ENCODE measurements at places on chromosomes 7 and 10.

DNA sequence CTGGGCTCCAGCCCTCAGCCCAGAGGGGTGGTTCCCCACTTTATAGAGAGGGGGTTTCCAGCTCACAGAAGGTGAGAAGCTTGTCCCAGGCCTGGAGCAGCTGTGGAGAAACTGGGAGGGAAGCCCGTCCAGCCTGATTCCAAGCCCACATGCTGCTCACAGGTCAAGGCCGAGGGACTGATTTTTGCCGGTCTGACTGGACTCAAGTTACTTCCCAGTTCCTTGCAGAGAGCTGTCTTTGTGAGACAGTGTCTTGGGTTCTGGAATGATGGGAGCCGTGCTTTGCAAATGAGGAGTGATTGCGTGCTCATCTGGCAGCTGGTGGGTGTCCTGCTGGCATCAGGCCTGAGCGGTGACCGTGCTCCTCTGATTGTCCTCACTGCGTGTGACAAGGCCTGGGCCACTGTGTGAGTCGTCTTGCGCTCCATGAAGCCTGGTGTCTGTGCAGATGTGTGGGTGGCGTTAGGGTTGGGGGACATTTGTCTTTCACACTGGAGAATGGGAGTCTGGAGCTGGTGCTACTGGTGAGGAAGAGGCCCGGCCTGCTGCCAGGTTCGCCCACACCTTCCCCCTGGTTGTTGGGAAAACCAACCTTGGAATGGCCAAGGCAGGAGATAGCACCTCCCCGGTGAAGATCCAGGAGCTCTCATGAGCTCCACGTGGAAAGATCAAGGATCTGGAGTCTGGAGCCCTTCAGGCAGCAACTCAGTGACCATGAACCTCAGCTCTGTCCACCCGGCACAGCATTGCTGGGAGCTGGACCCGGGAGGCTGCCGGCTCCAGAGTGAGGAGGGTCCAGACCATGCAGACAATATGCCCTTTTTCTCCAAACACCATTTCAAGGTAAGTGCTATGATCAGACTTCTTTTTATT, 129.6 kb downstream of the SMURF1 start:
- DNase-seq, result no peak

DNA sequence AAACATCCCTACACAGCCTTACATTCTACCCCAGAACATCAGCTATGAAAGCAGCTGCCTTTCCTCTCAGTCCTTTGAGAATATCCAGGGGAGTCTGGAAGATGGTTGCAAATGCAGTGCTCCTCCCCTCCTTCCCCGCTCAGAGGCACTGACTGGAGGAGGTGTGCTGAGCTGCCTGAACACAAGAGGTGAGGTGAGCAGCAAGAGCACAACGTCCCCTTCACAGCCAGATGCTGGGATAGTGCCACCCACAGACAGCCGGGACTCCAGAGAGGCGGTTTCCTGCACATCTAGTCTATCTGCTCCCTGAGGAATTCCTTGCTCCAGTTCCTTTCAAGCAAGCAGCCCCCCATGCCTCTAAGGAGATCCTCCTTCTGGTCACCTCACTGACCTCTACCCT, 74.2 kb downstream of the EZH2 start:
- DNase-seq, result no peak

DNA sequence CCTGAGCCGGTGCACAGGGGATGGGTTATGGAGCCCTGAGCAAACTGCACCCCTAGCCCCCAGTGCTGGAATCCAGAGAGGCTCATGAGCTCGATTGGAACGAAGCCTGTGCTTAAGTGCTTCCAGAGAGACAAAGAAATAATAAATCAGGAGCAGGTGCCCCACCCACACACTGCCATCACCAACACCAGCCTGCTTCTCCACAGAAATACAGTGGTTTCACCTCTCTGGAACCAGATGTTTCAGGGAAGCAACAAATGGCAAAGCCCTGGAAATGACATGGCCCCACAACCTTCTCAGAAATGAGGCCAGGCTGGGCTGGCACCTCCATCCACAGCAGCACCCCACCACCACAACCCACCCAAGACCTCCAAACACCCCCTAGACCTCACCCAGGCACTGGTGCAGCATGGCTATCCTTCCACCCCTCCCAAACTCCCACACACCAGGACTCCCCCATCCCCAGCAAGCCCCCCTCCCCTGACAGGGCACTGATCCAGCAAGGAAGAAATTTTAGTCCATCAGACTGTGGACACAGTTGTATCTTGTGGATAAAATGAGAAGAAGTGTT, 4.1 kb upstream of the SLC18A3 start:
- no peak for DNase-seq

DNA sequence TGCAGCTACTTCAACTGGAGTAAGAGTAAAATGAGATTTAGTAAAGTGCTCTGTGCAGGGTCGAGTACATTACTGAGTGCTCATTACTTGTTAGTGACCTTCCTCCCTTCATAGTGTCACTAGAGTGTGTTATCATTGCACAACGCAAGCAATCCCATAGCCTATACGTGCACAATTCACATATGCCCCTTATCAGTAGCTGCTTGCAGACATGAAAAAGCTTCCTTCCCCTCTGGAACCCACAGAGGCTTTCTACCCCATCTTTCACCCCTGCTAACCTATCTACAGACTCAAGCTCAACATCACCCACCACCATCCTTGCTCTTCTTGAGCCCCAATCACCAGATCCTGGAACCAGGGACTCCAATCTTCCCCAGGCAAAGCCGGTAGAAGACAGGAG, 59.3 kb downstream of the C7orf25 start:
- DNase-seq, result no peak

DNA sequence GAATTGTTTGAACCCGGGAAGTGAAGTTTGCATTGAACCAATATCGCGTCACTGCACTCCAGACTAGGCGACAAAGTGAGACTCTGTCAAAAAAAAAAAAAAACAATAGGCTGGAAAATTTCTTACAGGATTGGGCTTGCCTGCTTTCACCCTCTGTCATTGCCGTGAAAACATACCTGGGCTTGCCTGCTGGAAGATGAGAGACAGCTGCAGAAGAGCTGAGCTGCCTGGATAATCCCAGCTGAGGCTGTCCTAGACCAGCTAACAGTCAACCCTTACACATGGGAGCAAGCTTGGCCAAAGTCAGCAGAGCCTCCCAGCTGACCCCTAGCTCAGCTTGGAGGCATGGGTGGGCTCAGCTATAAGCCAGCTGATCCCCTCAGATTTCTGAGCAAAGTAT, 306.2 kb downstream of the CCSER2 start:
- no peak for DNase-seq

- DNase-seq, result no peak
Measured at GRCh38 chr10:34609287-34609940, 205.7 kb downstream of the PARD3 start.

- no peak for DNase-seq
Measured at GRCh38 chr7:922334-923107, 32.0 kb downstream of the ADAP1 start.

GRCh38 chr7:84913731-84914130, 273.1 kb downstream of the SEMA3D start:
- DNase-seq, result peak; percentile 23

- DNase-seq, result no peak
Measured at GRCh38 chr10:63464402-63465292, 1.1 kb downstream of the JMJD1C start.

DNA sequence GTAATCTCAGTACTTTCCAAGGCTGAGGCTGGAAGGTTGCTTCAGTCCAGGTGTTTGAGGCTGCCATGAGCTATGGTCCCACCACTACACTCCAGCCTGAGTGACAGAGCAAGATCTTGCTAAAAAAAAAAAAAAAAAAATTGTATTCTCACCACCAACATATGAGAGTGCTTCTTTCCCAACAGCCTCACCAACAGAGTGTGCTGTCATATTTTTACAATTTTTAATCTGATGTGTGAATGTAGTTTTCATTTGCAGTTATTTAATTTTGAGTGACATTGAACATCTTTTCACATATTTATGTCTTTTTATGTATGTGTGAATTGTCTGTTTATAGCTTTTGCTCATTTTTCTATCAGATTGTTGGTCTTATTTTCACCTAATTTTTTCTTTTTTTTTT, 35.2 kb downstream of the MYO1G start:
- DNase-seq, result no peak
